NCI-H345 (cell line): ENCODE measurements at places on chromosomes 1 and 21.

DNA sequence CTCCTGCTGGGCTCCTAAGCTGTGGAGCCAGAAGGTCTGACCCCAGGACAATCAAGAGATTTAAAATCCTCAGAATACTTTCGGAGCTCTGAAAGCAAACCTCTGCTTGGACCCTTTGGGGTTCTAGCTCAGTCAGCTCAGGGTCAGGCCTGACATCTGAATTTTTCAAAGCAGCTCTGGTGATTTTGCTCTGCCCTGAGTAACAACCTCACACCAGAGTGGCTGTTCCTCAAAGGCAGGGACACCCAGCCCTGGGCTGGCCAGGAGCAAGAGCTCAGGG, 11.9 kb downstream of the SLC1A7 start:
- no peak for DNase-seq

DNA sequence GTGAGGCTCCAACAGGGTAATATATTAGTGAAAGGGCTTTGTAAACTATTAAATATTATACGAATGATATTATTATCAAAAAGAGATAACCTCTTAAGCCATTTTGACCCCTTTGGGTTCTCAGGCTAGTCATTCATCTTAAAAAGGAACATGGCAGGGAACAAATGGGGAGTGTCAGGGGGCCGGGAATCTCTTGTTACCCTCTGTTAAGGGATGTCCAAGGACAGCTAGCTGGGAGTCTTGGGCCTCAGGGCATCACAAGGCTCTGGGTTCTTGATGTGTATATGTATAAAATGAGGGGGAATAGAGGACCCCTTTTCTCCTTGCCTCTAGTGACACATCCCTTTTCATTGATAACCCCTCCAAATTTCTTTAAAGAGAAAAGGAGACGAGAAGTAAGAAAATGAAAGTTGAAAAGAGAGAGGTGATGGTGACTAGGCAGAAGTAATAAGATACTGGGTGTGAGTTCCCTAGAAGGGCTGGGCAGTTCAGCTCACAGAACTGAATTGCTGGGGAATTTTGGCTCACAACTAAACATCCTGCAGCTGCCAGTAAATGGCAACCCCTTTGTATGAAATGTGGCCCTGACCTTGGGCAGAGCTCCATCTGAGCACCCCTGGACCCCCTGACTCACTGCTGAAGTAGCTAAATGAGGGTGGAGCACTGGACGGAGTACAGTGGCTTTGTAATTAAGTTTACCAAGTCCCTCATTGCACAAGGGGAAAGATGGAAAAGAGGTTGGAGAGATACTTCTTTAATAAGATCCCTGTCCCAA, 20.0 kb upstream of the ZNF326 start:
- no peak for DNase-seq

GRCh38 chr21:33289199-33289819, 23.1 kb downstream of the IL10RB start:
- DNase-seq: no peak

DNA sequence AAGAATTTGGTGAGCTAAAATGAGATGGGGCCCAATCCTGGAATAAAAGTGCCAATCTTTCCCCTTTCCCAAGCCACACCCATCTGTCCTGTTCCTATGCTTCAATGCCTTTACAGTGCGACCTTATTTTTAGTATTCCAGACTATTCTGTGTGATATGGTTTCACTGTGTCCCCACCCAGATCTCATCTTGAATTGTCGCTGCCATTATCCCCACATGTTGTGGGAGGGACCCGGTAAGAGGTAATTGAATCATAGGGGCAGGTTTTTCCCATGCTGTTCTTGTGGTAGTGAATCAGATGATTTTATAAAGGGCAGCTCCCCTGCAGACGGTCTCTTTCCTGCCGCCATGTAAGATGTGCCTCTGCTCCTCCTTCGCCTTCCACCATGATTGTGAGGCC, 129.3 kb upstream of the KIF26B start:
- no peak for DNase-seq

GRCh38 chr1:25522031-25522655, 21.3 kb upstream of the LDLRAP1 start:
- DNase-seq: no peak

DNA sequence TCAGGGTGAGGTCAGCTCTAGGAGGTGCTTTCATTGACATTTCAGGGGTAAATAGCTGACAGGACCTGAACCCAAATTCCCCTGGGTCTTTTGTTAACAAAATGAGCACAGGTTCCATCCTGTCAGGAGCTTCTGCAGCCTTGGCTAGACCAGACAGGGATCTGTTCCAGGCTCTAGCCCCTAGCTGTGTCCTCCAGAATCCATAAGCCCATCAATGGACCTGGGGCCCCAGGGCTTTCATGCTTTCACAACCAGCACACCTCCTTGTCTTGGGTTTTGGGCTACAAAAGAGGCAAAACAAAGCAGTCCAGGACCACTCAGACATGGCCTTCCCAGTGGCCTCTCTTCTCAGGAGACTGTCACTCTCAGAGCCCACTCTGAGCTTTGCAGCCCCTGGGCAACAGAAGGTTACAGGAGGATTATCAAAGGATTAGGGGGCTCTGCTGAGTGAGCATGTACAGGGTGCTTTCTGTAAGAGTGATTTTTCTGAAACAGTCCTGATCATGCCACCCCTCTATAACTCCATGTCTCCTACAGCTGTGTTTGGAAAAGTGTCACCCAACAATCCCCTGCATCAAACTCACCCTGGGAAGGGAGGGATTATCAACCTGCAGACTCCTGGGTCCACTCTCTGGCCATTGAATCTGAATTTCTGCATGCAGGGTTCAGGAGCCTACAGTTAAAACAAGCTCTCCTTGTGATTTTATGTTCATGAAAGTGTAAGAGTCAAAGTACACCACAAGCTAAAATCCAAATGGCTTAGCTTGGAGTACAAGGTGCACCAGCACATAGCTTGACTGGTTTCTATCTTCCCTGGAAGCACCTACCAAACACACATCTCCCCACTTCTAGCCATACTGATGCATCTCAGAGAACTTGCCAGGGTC, 67.7 kb upstream of the GCLM start:
- DNase-seq: no peak

- DNase-seq: no peak
Observed at GRCh38 chr1:2429780-2430591, 17.6 kb upstream of the PEX10 start.

DNA sequence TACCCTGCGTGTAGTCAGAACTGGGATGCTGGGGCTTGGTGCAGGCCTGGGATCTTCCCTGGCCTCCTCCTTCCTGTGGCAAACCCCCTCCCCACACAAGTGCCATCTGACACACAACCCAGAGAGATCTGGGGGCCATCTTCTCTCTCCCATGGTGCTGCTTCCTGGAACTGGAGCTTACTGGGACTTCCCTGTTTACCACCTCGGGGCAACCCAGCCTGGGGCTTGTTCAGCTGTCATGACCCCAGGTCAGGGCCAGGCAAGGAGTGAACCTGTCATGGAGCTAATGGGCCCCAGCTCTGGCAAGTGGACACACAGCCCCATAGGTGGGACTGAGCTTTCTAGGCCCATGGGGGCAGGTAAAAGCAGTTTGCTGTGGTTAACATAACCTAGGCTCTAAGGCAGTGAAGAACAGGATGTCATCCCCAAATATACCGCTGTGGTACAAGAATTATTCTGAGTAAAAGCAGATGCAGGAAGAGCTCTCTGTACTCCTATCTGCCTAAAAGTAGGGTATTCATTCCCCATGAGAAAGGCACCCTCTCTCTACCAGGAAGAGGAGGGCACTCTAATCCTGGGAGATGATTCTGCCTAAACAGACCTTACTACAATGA, 2.4 kb downstream of the TRIM11 start:
- DNase-seq: no peak

- no peak for DNase-seq
Observed at GRCh38 chr1:145982010-145982723, 14.2 kb downstream of the TXNIP start.

DNA sequence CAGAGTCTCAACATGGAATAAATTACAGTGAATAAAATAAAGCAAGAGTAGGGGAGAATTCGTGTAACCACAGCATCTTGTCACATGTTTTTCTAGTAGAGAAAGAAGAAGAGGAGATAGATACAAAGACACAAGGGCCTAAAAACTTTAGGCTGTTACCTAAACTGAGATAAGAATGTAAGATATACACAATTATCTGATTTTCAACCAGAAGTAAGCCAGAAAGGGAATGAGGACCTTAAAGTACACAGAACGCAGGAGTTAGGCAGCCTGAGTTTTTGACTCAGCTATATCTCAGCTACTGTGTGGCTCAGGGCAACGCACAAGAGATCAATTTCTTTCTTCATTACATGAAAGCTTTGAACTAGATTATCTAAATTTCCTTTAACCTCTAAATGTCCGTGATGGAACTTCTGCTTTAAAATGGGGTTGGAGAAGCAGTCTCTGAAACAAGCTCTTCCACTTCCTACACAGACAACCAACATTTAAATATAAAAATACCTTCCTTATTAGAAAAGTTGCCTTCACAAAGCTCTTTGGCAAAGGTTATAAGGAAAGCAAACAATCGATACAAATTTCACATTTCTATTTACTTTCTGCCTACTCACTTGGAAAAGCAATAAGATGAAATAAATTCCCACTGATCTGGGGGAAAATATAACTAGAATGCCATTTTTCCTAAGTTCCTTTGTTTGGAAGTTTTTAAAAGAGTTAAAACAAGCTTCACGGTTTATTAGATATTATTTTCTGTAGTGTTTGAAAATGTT, 5.2 kb upstream of the RGS13 start:
- no peak for DNase-seq

DNA sequence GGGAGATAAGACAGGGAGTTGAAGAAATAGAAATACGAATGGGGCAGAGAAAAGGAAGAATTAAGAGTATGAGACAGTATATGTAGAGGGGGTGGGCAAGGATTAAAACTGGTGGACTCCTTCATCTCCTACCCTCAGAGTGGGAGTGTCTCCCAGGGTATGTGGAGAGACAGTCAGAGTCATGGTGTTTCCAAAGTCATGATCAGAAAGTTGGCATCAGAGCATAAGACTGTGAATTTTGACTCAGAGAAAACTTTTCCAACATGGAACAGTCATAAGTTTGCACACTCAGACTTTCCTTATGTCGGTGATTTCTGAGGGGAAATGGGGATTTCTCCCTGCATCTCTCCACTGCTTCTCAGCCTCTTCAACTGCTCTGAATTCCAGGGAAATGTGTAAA, 2.4 kb downstream of the CD84 start:
- no peak for DNase-seq
